ENCODE measurements at places on chromosomes 13 and 19.

DNA sequence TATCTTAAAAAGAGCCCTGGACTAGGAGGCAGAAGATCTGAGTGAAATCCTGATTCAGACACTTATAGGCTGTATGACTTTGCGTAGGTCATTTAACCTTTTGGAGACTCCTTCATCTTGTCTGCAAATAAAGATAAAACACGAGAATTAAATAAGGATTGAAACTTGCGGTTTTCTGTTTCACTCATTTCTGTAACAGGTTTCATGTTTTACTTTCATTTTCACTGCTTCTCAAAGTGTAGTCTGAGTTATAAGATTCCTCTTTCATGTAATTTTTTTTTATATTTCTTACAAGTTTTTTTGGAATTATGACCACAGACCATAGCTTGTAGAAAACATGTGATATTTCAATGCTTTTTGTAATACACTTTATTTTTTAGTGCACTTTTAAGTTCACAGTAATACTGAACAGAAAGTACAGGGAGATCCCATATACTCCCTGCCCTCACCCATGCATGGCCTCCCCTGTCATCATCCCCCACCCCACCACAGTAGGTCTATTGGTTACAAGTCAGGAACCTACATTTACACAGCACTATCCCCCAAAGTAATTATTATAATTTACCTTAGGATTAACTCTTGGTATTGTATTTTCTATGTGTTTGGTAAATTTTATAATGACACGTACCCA lies 174.6 kb downstream of the ITGBL1 start:
- no peak for DNase-seq

DNA sequence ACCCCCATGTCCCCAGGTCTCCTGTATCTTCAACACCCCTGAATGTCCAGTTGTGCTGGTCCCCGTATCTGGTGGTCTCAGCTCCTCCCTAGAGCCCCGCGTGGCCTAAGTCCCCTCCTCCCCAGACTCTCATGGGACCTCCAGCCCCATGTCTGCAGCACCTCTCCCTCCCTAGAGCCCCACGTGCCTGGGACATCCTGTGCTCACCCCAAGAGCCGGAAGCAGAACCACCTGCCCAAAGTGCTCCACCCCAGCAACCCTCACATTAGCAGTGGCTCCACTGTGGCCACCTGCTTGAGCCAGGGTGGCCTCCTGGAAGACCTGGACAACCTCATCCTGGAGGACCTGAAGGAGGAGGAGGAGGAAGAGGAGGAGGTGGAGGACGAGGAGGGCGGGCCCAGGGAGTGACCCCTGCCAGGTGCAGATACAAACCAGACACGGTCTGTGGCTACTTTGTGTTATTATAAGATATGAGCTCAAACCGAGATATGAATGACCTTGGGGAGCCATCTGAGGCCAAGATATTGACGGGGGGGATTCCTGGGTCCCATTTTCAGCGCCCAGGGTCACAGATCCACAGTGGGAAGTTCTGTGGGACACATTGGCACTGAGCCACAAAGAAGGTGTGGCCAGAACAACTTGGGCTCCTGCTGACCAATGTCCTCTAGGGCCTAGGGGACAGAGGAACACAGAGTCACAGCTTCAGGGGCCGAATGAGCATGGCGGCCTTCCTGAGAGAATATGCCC lies 6.0 kb downstream of the SHFL start:
- DNase-seq, result no peak

GRCh38 chr13:98050041-98050466 lies 92.8 kb upstream of the FARP1 start:
- DNase-seq, result peak; percentile 10

DNA sequence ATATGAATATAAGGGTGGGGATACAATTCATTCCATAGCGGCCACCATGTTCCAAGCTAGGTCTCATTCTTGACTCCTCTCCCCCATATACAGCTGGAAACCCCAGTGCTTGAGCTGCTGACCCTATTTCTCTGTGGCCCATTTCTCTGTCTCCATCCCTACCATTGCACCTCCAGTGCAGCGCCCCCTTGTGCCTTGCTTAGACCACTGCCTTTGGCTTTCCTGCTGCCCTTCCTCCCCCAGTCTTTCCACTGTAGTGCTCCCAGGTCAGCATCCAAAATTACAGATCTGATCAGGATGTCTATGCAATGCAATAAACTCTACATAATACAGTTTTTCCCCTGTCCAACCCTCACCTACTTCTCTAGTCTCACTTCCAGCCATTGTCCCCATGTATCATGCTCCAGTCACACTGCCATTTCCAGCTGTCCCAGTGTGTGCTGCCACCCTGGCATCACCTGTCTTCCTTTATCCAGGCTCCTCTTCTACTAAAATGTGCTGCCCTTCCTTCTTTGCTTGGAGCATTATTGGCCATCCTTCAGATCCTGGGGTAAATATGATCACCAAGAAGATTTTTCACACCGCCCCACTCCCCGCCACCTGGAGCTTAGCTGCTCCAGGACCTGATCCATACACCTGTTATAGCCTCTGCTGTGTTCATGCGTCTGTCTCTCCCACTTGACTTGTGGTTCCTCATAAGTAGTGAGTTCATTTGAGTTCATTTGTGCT lies 199.4 kb upstream of the IPO5 start:
- DNase-seq, result no peak

DNA sequence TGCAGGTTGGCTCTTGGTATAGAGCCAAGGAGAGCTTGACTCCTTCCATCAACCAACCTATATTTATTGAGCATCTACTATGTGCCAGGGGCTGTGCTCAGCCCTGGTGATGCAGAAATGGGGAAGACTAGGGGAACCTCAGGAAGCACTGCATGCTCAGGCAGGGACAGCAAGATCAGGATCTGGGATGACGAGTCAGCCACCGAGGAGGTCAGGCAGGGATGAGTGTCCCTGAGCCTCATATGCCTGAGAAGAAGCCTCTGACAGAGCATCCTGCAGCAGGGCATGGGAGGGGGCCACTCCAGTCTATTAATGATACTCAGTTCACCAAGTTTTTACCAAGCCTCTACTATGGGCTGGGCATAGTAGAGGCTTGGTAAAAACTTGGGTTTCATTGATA lies 158.1 kb downstream of the KATNAL1 start:
- no peak for DNase-seq

DNA sequence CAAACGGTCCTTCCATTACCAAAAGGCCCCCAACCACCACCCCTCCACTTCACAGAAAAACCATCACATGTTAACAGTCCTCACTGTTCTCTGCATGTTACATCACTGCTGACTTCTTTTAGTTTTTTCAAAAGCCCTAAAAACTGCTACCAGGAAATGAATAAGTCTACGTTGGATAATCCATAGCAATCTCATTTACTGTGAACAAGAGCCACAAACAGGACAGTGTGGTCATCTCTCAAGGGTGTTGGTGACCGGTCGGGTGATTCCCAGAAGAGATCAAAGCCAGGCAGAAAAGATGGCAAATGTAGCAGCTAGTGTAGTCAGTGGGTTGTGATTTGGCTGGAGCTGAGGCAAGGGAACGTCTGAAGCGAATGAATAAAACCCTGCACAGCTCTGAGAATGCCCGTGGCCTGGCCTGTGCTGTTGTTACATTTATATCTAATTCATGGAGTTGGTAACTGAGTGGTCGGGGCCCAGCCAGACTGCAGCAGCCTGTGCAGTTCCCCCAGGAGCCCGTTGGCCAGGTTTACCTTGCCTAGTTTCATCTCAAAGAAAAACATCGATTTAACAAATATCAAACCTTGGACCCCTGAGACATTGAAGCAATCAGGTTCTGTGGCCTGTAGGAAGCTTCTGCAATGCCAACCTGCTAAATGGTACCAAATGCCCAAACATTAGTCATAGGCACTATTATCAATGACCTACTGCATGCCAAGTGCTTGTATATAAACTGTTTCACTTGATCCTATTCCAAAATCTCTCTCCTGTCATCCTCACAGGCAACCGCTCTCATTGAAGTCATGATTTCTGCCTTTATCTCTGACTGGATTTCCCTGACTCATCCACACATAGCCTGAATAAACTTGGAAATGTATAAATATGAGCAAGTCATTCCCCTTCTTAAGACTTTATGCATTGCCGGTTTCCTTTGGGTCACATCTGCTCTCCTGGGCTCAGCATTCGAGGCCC lies 153.8 kb upstream of the SERP2 start:
- DNase-seq, result peak; percentile 63

DNA sequence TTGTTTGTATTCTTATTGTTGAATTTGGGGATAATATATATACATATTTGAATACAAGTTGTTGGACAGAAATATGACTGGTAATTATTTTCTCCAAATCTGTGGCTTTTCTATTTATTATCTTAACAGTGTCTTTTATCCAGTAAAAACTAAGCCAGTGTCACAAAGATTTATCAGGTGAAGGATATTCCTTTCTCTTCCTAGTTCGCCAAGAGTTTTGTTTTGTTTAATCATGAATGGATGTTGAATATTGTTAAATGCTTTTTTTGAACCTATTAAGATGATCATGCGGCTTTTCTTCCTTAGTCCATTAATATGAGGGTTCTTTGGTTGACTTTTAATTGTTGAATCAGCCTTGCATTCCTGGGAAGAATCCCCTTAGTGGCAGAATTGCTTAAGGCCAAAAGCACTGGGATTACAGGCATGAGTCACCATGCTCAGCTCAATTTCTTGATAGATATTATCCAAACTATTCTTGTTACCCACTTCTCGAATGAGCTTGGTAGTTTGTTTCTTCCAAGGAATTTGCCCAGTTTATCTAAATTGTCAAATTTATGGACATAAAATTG lies 53.3 kb downstream of the TEX26 start:
- peak; percentile 68 for DNase-seq

DNA sequence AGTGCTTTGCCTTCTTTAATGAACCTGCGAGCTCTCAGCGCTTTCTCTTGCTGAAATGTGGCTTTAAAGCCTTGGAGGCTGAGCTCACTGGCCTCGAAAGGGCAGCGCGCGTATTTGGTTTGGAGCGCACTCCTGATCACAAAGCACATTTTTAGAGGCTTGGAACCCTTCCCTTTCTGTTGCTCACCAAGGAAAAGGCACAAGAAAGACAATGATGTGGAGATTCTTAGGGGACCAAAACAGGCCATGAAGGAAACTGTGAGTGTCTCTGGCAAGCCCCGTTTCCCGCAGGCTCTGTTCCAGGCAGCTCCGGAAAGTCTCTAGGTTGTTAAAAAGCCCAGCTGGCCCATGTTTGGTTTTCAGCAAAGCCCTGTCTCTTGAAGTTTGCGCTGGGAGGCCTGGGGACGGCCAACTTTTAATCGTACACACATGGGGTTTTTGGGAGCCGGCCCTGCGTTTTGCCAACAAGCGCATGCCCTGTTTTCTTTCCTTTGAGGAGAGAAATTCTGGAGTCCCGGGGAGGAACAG lies 9.4 kb upstream of the SPC24 start:
- DNase-seq, result peak; percentile 92

Measured in fibroblast of mammary gland (primary cell).